Stimulated activated CD8-positive, alpha-beta memory T cell treated with anti-CD3 and anti-CD28 coated beads, Interleukin-12 subunit alpha, Interleukin-12 subunit beta, amount 100 ng/mL, for 1 hour (primary cell): ENCODE measurements at places on chromosomes 2 and 18.

DNA sequence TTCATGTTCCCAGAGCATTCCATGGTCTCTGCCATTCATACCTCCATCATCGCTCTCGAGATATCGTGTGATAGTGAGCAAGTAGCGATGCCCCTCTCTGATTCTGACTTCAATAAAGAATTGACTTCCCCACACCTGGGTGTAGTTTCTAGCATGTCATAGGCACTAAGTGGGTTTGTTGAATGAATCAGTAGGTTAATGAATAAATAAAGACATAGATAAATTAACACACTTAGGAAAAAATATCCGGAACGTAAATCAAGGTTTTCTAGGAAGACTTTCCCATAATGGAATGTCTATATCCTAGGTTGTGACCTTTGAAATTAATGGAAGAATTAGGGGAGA is 159.1 kb downstream of the DOCK10 start:
- no peak for DNase-seq

- DNase-seq, result no peak
Observed at GRCh38 chr2:161424394-161424769, 8.3 kb downstream of the TBR1 start.

DNA sequence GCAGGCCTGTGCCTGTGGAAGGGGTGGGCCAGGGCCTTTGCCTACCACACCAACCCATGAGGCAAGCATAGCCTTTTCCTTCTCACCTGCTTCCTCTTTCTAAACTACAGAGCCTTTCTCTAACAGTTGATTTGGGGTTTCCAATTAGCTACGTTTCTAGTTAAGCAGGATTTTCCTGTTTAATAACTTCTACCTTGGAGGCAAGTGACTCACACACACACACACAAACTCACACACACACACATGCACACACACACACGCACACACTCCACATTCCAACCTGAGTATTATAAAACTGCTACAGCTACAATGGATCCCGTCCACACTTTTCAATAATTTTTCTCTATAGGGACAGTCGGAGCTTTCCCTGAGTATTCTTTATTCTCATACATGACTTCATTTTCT is 84.9 kb downstream of the SOX11 start:
- DNase-seq, result no peak

DNA sequence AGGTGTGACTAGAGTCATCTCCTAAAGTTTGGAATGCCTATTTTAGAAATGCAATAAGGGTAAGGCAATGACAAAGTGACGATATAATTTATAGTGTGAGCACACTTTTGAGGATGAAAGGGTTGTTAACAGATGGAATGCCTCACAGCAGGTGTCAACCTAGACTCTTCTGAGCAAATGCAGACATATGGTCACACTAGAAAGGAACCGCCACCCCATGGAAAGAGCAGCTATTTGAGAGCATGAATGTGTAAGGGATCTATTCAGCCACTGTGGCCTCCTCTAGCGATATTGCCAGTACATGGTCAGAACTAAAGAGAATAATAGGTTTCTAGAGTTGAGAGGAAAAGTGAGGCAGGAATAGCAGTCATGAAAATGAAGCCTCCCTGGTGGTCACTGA is 18.5 kb downstream of the DSG2 start:
- no peak for DNase-seq

- DNase-seq, result no peak
Observed at GRCh38 chr2:64025741-64026140, 6.5 kb upstream of the VPS54 start.
